Activated T-helper 1 cell treated with anti-CD3 and anti-CD28 coated beads, Interleukin-2, amount 50 U/mL, for 16 hours (primary cell): ENCODE measurements at places on chromosomes 11 and 22.

DNA sequence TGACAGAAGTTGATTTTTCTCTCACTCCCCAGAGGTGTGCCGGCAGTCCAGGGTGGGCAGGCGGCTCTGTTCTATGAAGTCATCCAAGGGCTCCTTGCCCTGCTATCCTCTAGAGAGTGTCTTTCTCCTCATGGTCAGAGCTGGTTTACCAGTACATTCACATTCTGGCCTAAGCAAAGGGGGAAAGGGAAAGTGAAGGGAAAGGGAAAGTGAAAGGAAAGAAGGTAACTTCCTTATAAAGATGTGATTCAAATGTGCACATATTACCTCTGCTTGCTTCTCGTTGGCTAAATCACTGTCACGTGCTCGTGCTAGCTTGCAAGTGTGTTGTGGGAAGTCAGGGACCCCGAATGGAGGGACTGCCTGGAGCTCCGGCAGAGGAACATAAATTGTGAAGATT is 2.9 kb upstream of the HTATIP2 start:
- DNase-seq: no peak

DNA sequence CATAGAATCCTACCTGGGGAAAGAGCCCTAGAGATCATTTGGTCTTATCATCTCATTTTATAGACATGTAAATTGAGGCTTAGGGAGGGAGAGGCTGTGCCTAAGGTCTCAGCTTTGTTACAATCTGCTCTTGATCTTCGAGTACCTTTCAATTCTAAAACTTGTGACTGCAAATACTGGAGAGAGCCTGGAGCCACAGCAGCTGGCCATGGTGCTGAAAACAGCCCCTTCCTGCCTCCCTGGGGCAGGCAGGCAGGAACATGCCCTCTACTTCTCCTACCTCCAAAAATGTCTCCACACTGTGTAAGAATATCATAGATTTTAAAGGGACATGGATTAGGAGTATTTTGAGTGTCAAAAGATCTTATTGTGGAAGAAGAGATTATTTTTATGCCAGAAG is 52.2 kb downstream of the C22orf42 start:
- no peak for DNase-seq

GRCh38 chr11:15662285-15662684 is 547.6 kb downstream of the INSC start:
- DNase-seq: no peak

DNA sequence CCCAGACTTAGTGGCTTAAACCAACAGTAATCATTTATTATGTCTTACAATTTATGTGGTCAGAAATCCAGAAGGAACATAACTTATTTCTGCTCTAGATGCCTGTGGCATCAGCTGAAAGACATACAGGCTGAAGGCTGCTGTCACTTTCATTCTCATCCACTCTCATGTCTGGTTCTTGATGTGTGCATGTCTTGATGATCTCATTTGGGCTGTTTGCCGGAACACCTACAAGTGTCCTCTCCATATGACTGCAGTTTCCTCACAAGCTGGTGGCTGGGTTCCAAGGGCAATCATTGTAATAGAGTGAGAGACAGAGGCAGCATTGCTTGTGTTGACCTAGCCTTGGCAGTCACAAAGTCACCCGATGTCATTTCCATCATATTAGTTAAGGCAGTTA is 1375.9 kb upstream of the RAG2 start:
- DNase-seq: no peak

DNA sequence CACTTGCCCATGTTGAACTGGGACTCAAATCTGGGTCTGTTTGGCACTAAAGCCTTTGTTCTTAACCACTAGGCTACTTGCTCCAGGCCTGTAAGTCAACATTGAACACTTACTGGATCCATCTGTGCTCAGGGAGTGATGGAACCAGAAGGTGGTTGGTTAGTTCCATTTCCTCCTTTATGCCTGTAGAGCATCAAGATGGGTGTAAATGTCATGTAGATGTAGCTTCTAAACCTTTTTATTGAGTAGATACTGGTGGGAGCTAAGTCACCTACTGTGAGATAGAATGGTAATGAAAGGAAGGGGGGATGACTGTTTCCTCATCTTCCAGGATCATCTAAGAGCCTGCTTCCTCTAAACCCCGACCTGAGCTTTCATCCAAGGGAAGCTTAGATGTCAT is 38.6 kb upstream of the ALKBH3 start:
- no peak for DNase-seq

- no peak for DNase-seq
Observed at GRCh38 chr11:62295504-62295903, 3.4 kb downstream of the SCGB1D4 start.

DNA sequence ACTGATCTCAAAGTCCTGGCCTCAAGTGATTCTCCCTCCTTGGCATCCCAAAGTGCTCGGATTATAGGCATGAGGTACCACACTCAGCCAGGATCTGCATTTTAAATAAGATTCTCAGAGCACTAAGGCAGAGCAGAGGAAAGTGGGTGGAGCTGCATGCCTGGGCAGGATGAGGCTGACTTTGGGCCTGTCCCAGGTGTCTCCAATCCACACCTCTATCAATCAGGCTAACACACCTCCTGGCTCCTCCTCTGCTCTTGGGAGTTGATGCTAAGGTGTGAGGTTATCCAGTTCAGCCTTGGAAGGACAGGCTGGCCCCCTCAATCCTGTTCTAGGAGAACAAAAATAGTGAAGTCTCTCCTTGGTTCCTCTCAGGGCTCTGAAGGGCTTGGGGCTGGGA is 30.2 kb upstream of the P2RY2 start:
- DNase-seq: no peak

GRCh38 chr11:72015511-72016061 is 16.9 kb downstream of the IL18BP start:
- DNase-seq: no peak

GRCh38 chr11:12901272-12901671 is 107.8 kb upstream of the RASSF10 start:
- DNase-seq: no peak

DNA sequence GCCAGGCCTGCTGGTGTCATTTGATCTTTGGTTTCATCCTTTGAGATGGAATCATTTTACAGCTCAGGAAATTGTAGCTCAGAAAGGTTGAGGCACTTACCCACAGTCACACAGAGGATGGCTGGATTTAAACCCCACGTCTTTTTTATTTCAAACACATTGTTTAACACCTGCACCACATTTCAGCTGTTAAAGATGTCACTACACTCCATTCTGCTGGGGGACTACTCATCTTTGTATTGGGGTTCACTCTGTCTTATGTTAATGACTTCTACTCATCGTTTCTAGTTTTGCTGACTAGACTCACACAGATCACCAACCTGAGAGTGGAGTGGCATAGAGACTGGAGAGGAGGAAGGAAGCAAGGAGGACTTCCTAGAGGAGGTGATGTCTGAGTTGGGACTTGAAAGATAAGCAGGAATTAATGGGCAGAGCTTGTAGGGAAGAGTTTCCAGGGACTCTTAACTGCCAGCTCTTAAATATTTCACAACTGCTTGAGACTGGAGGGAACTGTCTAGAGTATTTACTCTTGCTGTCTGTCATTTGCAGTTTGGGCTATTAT is 80.0 kb downstream of the TP53I11 start:
- no peak for DNase-seq

- DNase-seq: no peak
Observed at GRCh38 chr22:39290724-39291161, 28.7 kb downstream of the RPL3 start.

DNA sequence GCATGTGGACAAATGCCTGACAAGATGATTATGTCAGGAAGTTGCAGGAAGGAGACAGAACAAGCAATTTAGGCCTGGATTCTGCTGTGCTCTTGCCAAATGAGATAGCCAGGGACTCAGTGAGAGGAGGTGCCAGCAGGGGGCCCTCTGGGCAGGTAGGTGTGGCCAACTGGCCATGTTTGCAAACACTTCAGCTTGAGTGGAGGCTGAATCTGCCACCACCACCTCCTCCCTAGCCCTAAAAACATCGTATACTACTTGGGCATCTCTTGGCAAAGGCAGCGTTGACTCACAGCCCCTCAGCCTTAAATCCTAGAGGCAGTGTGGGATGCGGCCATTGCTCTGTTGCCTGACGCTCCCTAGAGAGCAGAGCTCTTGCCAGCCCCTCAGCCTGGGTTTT is 95.1 kb upstream of the PLET1 start:
- DNase-seq: no peak

DNA sequence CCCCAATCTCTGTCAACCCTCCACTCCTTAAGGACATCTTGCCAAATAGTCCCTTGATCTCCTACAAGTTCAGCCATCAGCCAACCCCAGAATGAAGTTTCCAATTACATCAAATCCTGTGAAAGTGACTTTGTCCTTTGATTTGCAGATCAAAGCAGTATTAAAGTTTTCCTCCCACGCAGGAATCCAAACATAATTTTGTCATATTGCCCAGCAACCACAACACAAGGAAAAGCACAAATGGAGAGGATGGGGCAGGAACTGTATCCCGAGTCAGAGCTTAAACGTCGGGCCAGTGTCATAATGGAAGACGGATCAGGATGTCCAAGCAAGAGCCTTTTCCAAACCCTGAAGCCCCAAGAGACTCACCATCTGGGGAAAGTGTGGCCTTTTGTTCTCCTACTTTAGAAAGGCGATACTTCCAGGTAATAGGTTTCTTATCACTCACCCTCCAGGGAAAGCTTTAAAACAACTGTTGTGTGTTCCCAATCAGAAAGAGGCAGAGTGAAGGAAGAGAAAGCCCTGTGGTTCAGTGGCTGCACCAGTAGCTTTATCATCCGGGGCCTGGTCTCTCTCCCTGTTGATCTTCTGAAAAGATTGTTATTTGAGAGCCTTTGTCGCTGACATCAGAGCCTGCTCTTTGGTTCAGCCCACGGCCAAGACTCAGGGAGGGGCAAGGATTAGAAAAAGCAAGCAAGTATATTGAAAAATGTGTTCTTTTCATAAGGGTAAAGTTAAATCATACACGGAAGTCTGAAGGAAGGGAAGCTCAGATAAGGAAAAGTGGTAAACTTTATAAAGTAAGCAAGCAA is 41.7 kb downstream of the EXPH5 start:
- DNase-seq: no peak

- no peak for DNase-seq
Observed at GRCh38 chr11:13098616-13099289, 89.6 kb downstream of the RASSF10 start.

- DNase-seq: no peak
Observed at GRCh38 chr22:42203609-42204008, 66.8 kb downstream of the TCF20 start.

- no peak for DNase-seq
Observed at GRCh38 chr11:95577716-95578460, 211.7 kb downstream of the FAM76B start.
